ENCODE measurements at places on chromosomes 1 and 21.

DNA sequence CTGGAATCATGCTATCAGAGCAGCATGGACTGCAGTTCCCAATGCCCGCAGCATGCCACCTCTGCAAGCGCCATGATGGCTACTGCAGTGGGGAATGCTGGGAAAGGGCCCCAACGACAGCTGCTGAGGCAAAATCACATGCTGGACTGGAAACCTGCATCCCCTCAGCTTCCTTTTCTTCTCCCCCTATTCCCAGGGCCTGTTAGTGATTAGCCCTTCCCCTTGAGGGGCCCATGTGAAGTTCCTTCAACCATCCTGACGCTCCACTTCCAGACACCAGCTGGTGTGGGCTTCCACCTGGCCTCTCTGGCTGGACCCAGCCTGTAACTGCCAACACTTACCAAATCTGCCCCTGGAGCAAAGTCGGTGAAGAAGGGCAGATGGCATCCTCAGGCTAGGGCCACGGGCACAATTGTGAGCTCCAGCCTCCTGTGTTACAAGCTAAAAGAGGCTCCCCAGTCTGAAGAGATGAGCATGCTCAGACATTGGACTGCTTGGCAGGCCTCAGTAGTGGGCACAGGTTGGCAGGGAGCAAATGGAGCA, 22.1 kb upstream of the SDC3 start:
- no peak for DNase-seq

- no peak for DNase-seq
Observed at GRCh38 chr1:224456637-224456953, 22.0 kb upstream of the WDR26 start.

DNA sequence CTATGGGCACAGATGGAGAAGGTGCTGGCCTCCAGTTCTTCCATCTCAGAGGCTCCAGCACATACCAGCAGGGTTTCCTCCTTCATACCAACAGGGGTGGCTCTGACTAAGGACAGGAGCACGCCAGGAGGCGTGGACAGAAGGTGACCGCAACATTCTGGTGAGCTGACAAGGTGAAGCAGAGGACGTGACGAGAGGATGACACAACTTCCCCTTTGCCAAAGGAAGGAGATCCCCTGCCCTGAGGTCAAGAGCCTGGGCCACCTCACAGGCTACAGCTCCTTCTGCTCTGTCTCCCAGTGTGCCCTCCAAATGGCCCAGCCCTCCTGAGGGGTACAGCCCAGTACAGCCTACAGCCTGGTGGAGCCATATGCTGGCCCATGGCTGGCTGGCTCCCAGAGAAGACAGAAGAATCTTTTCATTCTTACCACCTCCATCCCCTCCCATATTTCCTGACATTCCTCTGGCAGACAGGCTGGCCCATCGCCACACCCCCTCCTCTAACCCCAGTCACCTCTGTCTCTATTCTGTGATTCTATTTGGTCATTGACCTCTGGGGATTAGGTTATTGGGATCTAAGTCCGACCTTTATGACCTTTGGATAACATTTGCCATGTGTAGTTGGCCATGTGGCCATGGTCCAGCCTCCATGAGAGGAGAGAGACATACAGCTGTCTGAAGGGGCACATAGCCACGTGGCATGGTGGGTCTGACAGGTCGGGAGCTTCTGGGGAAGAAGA, 5.1 kb upstream of the LAMB3 start:
- DNase-seq: peak; percentile 82

- no peak for DNase-seq
Observed at GRCh38 chr1:207396168-207396746, 57.9 kb upstream of the CR2 start.

GRCh38 chr1:208279826-208280588, 35.8 kb upstream of the PLXNA2 start:
- no peak for DNase-seq

GRCh38 chr1:145997718-145998023, 1.3 kb upstream of the TXNIP start:
- no peak for DNase-seq

- DNase-seq: no peak
Observed at GRCh38 chr1:43546388-43547100, 15.9 kb downstream of the PTPRF start.

- DNase-seq: no peak
Observed at GRCh38 chr1:164587617-164588501, 28.9 kb downstream of the PBX1 start.

DNA sequence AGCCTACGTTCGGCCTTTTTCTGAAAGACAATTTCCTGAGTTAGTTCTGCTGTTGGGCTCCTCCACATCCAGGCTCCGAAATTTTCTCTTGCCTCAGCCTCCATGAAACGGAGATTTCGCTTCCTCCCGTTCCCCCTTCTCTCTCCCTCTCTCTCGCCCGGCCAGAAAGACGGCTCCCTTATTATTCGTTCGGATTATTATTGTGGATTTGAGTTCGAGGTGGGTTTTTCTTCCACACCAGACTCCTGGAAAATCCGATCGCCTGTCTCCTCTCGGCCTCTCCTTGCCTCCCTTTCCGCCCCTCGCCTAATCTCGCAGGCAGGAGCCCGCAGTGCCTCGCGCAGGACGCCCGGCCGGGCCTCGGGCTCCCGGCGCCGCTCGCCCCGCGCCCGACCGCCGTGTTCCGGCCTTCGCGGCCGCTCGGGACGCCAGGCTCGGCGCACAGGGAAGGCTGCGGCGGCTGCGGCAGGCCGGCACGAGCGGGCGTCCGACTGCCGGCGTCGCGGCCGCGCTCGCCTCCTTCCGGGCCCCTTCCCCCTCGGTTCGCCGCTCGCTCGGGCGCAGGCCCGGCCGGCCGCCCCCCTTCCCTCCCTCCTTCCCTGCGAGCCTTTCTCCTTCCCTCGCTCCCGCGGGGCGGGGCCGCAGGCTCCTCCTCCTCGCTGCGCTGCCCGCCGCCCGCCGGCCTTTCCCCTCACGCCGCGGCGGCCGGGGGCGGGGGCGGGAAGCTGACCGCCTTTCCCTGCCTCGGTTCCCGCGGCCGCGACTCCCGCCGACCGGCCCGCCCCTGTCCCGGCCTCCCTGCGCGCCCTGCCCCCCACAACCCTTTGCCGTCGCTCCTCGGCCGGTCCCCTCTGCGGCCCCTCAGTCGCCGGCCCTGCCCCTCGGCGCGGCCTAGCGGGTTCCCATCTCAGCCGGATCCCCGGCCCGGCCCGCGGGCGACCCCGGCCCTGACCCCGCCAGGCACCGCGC, at the start of gene ARHGEF11:
Gene ARHGEF11 (minus strand): TSS at position 493 of the 969 bp plus-strand sequence. CDS start 1,412 bp downstream, outside the sequence.
- no peak for DNase-seq

DNA sequence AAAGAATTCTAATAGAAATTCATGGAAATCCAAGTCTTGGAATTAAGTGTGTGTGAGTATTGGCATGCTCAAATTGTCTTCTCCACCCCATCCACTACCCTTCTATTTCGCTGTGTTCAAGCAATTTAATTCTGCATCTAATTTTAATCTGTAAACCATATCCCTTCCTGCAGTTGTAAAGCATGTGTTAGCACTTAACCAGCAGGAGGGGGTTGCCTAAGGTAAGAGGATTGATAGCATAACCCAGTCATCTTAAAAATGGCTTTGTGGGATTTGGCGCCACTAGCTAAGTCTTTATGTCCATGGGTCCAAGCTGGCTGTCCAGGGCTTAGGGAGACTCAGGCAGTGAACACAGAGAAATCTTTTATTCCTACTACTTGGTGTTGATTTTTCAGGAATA, 210.3 kb downstream of the PTPRC start:
- DNase-seq: no peak

GRCh38 chr21:44739316-44739715, 27.9 kb upstream of the TSPEAR start:
- DNase-seq: no peak

All from CD4-positive, alpha-beta T cell (primary cell).